Kidney (tissue), 22 donors: ENCODE measurements at places on chromosomes 13 and 19. TPM values are rescaled to one million over a fixed set of nuclear protein-coding genes. Genes with fewer than 3 reads are reported as not detected.

The CNN1 gene
- 47.8 TPM for total RNA-seq

The IRGC gene
- total RNA-seq: not detected

The KEAP1 gene
- 60.8 TPM for total RNA-seq

The CERS4 gene
- total RNA-seq: 36.5 TPM

The ATP11A gene
- total RNA-seq: 212 TPM

GRCh38 chr13:57724486-57725272 lies 93.1 kb downstream of the PCDH17 start:
- H3K4me3 ChIP-seq: no peak overlapping the region
- H3K27me3 ChIP-seq: no peaks in the 10 kb centered on the region
- DNase-seq: no peak

DNA sequence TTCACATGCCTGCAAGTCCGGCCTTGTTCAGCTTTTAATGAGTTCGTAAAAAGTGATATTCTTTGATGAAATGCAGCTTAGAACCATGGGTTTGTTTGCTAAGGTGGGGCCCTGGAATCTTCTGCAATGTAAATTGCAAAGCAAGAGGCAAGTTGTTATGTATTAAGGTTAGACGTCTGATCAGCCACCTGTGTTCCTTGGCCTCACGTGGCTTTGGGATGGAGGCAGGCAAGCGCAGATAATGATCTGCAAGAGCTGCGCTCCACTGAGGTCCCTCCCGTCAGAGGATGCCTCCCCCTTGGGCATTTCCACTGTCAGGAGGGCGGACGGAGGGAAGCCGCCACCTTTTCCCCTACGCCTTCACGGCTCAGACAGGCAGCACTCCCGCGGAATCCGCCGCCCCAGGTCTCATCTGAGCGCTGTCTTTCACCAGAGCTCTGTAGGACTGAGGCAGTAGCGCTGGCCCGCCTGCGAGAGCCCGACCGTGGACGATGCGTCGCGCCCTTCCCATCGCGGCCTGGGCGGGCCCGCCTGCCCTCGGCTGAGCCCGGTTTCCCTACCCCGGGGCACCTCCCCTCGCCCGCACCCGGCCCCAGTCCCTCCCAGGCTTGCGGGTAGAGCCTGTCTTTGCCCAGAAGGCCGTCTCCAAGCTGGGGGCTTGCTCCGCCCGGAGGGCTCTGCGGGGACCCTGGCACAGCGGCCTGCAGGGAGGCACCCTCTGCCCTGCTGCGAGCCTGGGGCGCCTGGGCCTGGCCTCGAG lies 110.9 kb downstream of the CRYL1 start:
- H3K27me3 ChIP-seq: no peaks in the 10 kb centered on the region
- H3K4me1 ChIP-seq: peaks cover 2% of the 10 kb centered on the region
- H3K27ac ChIP-seq: no peak overlapping the region
- DNase-seq: peak; percentile 78
- H3K4me3 ChIP-seq: no peak overlapping the region
- no peaks in the 10 kb centered on the region for H3K36me3 ChIP-seq

- no peak overlapping the region for H3K27ac ChIP-seq
- no peak overlapping the region for H3K4me3 ChIP-seq
- no peaks in the 10 kb centered on the region for H3K27me3 ChIP-seq
- H3K36me3 ChIP-seq: no peaks in the 10 kb centered on the region
- H3K4me1 ChIP-seq: no peaks in the 10 kb centered on the region
- peak; percentile 18 for DNase-seq
Measured at GRCh38 chr13:74017301-74018061, 116.7 kb downstream of the KLF12 start.

- peaks cover 36% of the 10 kb centered on the region for H3K36me3 ChIP-seq
- no peaks in the 10 kb centered on the region for H3K4me1 ChIP-seq
- no peaks in the 10 kb centered on the region for H3K27me3 ChIP-seq
- H3K27ac ChIP-seq: no peak overlapping the region
Measured at GRCh38 chr19:16417660-16418596, 53.8 kb downstream of the EPS15L1 start.

DNA sequence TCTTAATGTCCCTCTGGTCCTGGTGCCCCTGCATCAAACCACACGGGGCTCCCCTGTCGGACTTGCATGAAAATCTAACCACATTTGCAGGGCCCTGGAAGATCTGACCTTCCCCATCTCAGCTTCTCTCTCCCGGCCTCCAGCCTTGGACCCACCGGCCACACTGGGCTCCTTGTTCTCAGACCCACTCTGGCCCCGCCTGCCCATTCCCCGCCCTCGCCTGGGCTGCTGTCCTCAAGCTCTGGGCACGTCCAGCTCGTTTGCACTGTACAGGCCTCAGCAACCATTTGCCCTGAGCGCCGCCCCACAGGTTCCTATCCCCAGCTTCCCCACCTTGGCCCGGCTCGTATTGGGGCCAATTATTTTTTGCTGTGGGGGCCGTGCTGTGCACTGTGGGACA lies 10.5 kb downstream of the MYO9B start:
- no peak overlapping the region for H3K4me3 ChIP-seq
- no peaks in the 10 kb centered on the region for H3K4me1 ChIP-seq
- no peaks in the 10 kb centered on the region for H3K36me3 ChIP-seq
